Dermis microvascular lymphatic vessel endothelial cell (primary cell): ENCODE measurements at places on chromosomes 4 and X. TPM values are rescaled to one million over a fixed set of nuclear protein-coding genes. Genes with fewer than 3 reads are reported as not detected.

- no peak for DNase-seq
Observed at GRCh38 chr4:158146736-158147135, 26.1 kb downstream of the GASK1B start.

SOX3 gene
- total RNA-seq, result not detected in 2 replicates

DNA sequence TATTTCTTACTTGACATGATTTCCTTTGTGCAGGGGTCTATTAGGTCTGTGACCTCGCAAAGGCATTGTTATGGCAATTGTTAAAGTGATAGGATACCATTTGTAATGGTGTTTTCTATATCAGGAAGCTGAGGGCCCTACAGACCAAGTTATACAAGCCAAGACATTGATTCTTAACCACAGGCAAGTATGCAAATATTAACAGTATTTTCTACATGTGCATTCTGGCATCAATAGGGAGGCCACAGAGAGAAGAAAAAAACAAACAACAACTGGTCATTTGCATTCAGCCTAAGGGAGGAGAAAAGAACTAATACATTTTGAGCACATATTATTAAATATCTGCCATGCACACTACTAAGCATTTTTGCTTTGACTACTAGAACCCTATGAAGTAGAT, 28.5 kb downstream of the GBA3 start:
- no peak for DNase-seq

ABLIM2 gene
- 2.6 and 2.8 TPM in 2 replicates for total RNA-seq

SPANXB1 gene
- total RNA-seq, result not detected in 2 replicates

DNA sequence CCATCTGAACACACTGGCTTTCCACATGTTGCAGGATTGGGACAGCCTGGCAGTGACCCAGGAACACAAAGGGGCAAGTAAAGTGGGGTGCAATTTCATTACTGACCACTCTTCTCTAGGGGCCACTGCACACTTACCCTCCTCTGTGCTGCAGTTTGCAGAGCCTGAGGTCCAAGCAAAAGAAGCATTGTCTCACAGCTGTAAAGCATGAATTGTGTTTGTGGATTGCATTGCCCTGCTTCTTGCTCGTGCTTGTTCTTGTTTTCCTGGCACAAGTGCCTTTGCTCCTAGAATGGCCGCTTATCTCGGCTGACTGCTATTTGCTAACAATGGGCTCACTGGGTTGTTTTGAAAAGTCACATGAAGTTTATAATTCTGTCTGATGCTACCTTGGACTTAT, 209.1 kb upstream of the JADE1 start:
- DNase-seq, result peak; percentile 12

DNA sequence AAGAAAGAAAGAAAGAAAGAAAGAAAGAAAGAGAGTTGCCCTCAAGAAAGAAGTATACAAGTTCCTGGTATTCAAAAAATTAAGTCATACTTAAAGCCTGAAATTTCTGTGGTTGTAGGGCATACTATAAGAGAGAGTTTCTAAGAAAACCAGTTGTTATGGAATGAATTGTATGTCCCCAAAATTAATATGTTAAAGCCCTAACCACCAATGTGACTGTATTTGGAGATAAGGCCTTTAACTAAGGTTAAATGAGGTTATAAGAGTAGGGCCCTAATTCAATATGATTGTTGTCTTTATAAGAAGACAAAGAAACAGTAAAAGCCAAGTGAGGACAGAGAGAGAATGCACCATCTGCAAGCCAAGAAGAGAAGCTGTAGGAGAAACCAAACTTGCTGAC, 521.1 kb downstream of the CCSER1 start:
- DNase-seq, result no peak
